ENCODE measurements at places on chromosomes 3 and 15.

- no peak for DNase-seq
Measured at GRCh38 chr3:153209596-153209995, 47.6 kb downstream of the RAP2B start.

GRCh38 chr3:132549890-132550578 lies 47.0 kb upstream of the ACKR4 start:
- DNase-seq, result no peak

DNA sequence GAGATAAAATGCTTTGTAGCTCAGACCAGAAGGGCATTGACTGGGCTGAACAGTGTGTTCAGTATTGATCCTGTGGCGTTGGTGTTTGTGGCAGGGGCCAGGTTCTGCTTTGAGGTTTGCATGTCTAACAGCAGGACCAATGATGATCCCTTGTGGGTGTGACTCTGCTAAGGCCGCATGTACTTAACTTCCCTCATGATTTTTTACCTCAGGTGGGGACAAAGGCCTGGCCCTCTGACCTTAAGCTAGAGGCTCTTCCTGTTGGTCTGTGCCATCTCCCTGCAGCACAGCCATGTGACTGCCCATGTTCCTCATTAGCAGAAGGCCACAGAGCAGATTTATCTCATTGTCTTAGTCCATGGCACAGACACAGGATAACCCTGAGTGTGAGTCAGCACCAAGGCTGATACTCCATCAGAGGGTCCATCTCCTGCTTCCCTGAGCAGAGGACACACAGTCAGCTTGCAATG lies 34.3 kb upstream of the BSN start:
- no peak for DNase-seq

DNA sequence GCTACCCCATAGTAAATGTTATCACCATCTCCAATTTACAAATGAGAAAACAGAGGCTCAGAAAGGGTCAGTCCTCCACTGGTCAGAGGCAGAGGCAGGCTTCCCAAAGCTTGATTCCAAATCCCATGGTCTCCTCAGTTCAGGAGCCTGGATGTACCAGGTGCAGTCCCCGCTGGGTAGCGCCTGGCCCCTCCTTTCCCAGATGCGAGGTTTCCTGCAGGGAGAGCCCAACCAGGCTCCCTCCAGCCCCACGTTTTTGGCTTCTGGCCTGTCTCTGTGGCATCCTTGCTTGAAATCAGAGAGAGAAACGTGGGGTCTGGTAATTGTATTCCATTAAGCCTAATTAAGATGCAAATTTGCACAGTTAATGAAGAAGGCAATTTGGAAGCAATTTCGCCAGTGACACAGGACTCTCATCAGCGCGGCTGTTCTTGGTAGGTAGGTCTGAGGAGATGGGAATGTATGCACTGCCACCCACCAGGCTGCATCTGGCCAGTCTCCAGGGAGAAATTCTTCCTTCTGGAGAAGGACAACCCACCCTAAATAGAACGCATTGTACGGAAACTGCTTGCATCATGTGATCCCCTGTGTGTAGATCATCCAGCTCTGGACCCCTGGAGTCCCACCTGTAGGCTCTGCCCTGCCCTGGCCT lies 50.5 kb downstream of the HRH1 start:
- no peak for DNase-seq

DNA sequence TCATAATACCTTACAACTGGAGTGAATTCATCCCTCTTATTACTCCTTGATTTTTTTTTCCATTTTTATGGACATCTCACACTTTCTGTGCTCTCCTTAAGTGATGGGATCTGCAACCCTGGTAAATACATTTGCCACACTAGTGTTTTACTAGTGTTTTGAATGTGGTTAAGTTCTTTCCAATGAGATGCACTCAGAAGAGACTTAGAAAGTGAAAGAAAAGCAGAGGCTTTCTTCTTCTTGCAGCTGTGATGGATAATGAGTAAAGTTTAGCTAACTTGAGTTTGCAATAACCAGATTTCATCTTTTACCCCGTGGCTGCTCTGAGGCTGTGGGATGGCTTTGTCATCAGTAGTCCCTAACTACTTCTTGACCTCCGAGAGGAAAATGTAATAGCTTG lies 1248.4 kb downstream of the NSUN3 start:
- no peak for DNase-seq

GRCh38 chr3:180570238-180570637 lies 31.7 kb upstream of the TTC14 start:
- DNase-seq, result no peak
